ENCODE measurements at places on chromosomes 13 and 19.

GRCh38 chr19:4773047-4773640, 18.4 kb upstream of the FEM1A start:
- peak; percentile 35 for DNase-seq

DNA sequence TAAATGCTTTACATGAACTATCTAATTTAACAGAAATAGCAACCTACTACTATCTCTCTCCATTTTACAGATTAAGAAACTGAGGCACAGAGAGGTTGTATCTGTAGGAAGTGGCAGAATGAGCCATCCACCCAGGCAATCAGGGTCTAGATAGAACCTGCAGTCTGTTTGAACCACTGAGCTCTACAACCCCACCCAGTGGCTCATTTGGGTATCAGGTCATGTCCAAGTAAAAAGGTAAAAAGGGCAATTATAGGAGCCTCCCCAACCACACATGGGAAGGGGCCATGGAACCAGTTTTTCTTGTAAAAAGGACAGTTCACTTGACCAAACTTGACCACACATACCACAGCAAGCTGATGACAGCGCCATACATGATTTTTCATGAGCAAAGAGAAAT, 92.9 kb upstream of the SGCG start:
- DNase-seq: peak; percentile 4

DNA sequence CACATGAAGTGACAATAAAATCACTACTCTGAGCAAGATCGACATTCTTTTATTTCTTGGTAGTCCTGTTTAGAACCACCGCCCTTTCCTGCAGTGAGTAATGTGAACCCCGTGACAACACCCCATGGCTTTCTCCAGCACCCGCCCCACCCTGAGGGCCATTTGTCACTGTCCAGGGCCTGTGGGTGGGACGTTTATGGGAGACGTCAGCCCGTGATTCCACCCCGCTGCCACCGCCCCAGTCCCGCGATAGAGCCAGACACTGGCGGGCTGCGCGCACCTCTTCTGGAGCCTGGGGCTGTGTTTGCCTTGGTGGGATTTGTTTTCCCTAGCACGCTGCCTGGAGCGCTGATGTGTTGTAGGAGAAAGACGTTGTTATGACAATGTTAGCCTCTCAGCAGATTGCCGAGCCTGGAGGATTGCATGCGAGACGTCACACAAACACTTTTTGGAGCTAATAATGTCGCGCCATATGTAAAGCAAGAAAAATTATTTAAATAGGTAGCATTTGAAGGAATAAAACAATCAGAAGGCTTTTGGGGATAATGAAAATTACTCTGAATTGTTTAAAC, 263.7 kb downstream of the TEX29 start:
- DNase-seq: peak; percentile 83

GRCh38 chr13:34161931-34162543, 344.1 kb downstream of the RFC3 start:
- DNase-seq: peak; percentile 76

GRCh38 chr19:50549059-50549926, 18.9 kb downstream of the LRRC4B start:
- no peak for DNase-seq

DNA sequence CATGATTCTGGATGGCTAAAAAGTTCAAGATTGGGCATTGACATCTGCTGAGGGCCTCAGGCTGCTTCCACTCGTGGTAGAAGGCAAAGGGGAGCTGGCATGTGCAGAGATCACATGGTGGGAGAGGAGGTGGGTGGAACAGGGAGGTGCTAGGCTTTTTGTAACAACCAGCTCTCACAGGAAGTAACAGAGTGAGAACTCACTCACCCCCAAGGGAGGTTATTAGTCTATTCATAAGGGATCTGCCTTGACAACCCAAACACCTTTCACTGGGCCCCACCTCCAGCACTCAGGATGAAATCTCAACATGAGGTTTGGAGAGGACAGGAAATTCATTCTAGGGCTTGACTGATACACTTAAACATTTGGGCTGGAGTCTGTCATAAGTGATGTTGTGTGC, 197.7 kb upstream of the RNF113B start:
- no peak for DNase-seq

DNA sequence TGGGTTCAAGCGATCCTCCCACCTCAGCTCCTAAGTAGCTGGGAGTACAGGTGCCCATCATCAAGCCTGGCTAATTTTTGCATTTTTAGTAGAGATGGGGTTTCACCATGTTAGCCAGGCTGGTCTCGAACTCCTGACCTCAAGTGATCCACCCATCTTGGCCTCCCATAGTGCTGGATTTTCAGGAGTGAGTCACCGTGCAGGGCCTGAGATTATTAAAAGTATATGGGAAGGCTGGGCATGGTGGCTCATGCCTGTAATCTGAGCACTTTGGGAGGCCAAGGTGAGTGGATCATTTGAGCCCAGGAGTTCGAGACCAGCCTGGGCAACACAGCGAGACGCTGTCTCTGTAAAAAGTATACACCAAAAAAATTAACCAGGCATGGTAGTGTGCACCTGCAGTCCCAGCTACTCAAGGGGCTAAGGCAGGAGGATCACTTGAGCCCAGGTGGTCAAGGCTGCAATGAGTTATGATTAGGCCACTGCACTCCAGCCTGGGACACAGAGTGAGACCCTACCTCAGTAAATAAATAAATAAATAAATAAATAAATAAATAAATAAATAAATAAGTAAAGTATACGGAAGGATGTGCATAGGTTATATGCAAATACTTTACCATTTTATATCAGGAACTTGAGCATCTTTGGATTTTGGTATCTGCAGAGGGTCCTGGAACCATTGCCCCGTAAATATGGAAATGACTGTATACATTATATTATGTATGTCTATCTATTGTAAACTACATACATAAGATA, 854 bp downstream of the IL12RB1 start:
- no peak for DNase-seq

GRCh38 chr19:51121257-51121656, 3.4 kb upstream of the SIGLEC9 start:
- DNase-seq: no peak

DNA sequence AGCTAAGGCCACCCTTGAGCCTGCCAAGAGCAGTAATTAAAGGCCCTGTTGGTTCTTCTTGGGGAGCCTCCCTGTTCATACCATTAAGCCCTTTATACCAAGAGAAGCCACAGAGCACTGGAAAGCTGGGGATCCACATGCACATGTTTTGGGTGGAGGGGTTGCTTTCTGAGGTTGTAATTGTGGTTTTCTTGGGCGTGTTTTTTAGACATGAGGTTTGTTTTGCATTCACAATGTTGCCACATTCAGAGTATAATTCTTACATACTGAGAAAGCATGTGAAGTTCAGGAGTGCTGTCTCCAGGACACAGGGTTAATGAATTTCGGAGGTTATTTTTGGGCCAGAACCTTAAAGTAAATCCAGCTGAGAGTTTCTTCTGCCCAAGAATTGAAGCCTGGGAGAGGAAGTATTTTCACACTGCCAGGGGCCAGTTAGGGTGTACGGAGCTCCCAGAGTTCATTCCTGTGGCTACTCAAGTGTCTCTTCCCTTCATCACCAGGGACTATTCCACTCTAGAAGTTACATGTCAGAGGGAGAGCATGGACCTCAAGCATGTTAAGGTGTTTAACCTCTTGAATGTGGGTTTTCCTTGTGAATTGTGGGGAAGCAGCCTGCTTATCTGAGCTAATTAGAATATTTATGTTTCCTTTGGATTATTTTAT, 37.0 kb downstream of the ZNF136 start:
- no peak for DNase-seq

GRCh38 chr13:42548731-42549551, 25.0 kb upstream of the TNFSF11 start:
- no peak for DNase-seq

GRCh38 chr13:30773561-30773960, 38.2 kb downstream of the ALOX5AP start:
- DNase-seq: no peak

GRCh38 chr13:103229674-103230073, 163.5 kb upstream of the SLC10A2 start:
- no peak for DNase-seq

DNA sequence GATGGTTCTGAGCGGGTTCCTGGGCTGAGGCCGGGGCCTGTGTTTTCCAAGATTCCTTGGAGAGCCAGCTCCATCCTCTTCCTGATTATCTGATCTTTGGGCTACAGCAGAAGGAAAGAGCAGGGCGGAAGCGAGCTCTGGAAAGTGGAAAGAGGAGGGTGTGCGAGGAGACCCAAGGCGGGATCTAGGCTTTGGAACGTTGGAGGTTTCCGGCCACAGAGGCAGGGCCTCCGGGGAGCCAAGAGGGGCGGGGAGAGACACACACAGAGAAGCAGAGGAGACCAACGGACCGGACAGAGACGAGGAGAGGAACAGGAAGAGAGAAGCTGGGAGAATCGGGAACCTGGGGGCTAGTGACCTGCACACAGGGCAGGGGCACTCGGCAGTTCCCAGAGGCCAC, at the start of gene CLEC11A:
TSS of gene CLEC11A (plus strand) at position 296 of the 400 bp plus-strand sequence. CDS start 162 bp downstream, outside the sequence.
- no peak for DNase-seq

DNA sequence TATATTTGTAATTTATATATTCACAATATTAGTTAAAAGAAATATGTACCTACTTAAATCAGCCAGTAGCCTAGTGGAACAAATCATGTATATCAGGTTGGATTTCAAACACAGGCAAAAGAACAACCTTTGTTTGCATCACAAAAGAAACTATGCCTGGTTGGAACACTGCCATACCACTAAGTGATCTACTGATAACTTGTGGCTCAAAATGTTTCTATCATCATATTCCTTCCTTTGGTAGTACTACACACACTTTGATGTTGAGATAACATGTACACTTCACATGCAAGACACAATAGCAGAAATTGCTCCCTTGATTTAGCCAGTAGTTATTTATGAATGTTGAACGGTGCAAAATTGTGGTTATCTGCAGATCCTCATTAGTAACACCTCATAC, 146.0 kb upstream of the GPC6 start:
- peak; percentile 75 for DNase-seq

DNA sequence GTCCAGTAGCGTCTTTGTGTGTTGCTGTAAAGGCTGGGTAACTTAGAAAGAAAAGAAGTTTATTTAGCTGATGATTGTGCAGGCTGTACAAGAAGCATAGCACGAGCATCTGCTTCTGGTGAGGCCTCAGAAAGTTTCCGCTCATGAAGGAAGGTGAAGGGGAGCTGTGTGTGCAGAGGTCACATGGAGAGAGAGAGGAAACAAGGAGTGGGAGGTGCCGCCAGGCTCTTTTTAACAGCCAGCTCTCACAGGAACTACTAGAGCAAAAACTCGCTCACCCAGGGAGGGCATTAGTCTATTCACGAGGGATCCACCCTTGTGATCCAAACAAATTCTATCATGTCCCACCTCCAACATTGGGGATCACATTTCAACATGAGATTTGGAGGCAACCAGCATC, 99.8 kb downstream of the GPR12 start:
- DNase-seq: no peak

- DNase-seq: no peak
Measured at GRCh38 chr13:31018511-31018910, 86.1 kb downstream of the TEX26 start.

GRCh38 chr19:7304200-7304599, 10.0 kb upstream of the INSR start:
- DNase-seq: no peak
